Caki2 (cell line): ENCODE measurements at places on chromosomes 3 and 15. TPM values are rescaled to one million over a fixed set of nuclear protein-coding genes. Genes with fewer than 3 reads are reported as not detected.
A peak's percentile ranks its signal among the peaks of the same experiment; 100 is the strongest.

Gene CYP11A1
- total RNA-seq: not detected in 2 replicates

DNA sequence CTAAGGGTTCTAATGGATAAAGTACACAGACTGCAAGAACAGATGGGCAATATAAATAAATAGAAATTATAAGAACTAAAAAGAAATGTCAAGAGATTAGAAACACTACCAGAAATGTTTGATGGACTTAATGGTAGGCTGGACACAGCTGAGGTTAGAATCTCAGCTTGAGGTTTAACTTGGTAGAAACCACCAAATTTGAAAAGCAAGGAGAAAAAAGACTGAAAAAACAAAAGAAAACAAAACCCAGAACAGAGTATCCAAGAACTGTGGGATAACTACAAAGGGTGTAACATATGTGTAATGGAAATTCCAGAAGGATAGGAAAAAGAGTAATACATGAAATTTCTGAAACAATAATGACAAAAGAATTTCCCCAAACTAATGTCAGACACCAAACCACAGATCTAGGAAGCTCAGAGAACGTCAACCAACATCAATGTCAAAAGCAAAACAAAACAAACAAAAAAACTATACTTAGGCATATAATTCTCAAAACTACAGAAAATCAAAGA is 35.0 kb downstream of the RFX7 start:
- no peak for DNase-seq

DNA sequence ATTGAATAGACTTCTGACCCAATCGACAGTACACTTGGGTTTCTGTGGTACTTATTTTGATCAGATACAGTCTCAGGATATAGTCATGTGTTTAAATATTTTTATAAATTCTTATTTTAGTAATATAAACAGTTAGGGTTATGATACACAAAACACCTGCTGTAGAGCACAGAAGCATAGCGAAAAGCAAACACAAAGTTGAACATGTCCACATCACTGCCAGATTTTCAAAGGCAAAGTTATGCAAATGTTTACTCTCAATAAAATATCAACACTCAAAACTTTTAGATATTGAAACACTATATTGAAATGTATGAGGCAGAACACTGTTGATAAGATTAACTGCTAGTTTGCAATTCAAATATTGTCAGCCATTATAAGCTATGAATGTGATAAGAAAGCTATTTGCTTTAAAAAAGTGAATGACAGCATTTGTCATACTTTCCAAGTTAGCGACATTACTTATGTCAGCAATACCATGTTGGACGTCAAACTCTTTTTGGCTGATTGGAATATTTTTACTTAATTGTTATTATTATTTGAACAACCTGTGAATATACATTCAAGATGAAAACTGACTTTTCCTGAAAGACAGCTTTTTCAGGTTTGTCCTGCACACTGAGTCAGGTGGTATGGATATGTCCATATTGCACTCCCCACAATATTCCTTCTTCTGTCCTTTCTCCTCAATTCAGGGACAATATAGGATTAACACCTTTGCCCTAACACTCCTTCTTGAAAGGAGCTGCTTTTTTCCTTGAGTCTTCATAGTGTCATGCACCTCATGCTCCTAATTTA is 367.1 kb downstream of the EPHA3 start:
- DNase-seq: no peak

DNA sequence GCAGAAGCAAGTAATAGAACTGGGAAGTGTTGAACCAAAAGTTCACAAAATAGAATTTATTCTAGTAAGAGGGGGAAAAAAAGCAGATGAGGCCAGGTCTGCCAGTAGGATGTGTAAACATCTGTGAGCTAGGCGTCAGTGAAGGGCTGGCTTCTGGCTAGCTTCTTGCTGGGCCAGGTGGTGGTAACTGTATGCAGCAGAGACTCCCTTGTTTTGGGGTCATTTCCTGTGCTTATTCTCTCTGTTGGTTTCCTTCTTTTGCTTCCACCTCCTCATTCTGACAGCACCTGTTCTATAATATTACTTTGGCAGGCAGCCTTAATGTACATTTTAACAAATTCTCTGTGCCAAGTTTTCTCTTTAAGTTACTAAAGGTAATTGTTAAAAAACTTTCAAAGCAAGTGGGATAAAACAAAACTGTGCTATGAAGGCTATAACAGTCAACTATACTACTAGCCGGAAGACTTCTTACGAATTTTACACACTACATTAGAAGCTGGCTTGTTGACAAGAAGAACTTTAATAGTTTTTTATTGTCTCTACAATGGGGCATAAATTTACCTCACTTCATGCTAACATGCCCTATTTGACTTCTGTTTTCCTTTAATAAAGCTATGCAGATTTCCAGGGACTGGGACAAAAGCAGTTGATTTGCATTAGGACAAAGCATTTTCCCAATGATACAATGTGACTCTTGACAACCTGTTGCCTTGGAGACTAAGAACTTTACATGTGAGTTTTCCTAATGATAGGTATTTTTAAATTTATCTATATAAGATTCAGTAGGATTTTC is 318.8 kb upstream of the NAALADL2 start:
- no peak for DNase-seq

Gene ARHGEF26
- total RNA-seq: 0.32 and 0.88 TPM in 2 replicates

DNA sequence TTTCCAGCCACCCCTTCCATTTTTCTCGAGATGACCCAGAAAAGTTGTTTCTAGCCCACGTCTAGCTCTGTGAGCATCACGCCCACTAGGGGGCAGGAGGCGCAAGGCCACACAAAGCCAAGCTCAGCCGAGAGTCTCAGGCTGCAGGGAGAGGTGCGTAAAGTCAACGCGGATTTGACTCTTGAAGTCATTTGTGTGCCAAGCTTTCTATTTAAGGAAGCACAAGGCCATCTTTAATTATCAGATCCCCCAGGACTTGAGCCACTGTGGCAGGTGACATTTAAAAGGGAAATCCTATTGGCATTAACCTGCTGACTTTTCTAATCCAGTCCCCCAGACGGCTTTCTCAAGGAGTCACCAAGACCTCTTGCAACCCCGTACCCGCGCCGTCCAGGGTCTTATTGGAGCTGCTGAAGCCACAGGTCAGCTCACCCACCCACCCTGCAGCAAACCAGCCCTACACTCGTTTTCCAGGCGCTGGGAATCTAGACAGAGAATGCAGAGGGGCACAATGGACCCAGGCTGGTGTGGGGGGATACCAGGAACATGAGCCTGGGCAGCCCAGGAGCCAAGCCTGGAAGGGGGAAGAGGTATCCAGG is 62.1 kb downstream of the CAPN7 start:
- peak; percentile 63 for DNase-seq

- DNase-seq: no peak
These were observed 33.4 kb upstream of the SCAANT1 start for GRCh38 chr3:63945558-63946096.

DNA sequence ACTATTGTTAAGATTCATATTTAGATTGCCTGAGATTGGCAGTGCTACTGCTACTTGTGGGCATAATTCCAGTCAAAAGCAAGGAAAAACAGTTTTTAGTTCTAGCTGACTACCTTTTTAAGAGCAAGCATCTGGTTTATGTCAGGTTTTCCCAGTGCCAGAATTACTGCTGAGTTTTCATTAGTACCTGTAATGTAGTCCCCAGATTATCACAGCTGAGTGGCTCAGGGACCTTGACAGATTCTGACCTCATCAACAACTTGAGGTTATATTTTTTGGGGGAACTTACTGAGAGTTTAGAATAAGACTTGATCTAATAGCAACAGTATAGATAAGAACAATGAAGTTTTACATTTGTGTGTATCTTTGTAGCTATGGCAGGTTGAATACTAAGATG is 31.0 kb downstream of the NXPE3 start:
- DNase-seq: no peak

DNA sequence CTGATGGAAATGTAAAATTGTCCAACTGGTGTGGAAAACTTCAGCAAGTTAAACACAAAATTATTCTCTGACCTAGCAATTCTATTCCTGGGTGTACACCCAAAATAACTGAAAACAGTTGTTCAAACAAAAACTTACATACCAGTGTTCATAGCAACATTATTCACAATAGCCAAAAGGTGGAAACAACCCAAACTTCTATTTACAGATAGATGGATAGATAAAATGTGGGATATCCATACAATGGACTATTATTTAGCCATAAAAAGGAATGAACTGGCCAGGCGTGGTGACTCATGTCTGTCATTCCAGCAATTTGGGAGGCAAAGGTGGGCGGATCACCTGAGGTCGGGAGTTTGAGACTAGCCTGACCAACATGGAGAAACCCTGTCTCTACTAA is 6.9 kb upstream of the VWA5B2 start:
- no peak for DNase-seq

DNA sequence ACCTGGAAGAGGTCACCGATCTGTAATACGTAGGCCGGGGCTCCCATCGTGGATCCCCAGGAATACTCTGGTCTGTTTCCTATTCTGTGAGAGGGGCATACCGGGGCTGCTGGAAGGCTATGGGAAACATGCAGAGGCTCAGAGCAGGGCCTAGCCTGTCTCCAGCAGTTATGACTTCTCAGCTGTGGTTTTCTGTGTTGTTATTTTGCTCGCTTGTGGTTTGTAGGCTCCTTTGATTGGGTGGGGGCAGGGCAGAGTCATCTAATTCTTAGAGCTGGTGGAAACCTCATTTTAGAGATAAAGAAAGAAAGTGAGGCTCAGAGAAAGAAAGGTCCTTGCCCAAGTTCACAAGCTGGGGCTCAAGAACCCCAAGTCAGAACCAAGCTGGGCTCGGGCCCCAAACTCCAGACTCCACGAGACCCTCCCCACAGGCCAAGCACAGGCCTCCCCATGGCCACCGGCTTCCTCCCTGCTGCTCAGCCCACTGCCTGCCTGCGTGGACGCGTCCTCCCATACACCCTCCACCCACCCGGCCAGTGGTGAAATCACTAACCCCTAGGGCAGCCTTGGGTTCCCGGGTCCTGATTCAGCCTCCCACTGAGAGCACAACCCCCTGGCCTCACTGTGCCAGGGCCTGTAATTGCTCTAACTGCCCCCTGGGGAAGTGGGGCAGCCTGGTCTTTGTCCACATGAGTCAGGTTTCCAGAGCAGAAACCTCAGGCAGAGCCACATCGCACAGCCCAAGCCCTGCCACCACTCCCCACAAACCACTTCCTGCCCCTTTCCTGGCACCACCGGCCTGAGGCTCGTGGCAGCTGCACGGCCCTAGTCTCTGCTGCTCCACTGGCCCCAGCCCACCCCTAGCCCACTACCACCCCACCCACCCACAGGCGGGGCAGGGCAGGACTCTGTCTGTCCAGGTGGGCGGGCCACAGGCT is 270.8 kb downstream of the UACA start:
- peak; percentile 80 for DNase-seq

DNA sequence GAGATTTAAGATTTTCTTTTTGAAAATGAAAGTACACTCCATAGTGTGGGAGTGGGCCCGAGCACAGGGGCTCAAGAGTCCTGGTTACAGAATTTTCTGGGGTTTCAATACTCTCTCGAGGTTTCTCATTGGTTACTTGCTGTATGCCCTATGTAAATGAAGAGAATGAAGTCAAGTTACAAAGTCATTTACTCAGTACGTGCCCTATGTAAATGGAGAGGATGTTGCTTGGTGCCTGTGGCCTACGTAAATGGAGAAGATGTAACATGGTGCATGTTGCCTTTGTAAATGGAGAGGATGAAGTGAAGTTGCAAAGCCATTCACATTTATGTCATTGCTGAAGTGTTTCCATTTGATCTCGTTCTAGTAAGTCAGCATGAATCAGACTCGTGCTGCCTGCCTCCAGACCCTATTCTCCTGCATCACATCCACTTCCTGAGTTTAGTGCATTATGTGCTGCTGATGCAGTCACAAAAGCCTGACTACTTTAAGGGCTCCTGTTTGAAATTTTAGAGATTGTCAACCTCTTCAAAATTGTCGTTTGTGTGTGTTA is 302.0 kb downstream of the ZBBX start:
- no peak for DNase-seq

Gene A4GNT
- total RNA-seq: not detected in 2 replicates

- no peak for DNase-seq
These were observed 121.6 kb upstream of the EIF1B start for GRCh38 chr3:40187945-40188344.

- DNase-seq: no peak
These were observed 740.5 kb downstream of the EPHA3 start for GRCh38 chr3:89847955-89848354.

- DNase-seq: no peak
These were observed 478.9 kb downstream of the NLGN1 start for GRCh38 chr3:173876476-173876875.

Gene MOBP
- total RNA-seq: not detected in 2 replicates

- DNase-seq: no peak
These were observed 223.8 kb downstream of the RSRC1 start for GRCh38 chr3:158333736-158334135.

Gene BAHD1
- total RNA-seq: 4.6 and 5.0 TPM in 2 replicates

- DNase-seq: no peak
These were observed 14.8 kb upstream of the P2RY14 start for GRCh38 chr3:151293127-151293526.

DNA sequence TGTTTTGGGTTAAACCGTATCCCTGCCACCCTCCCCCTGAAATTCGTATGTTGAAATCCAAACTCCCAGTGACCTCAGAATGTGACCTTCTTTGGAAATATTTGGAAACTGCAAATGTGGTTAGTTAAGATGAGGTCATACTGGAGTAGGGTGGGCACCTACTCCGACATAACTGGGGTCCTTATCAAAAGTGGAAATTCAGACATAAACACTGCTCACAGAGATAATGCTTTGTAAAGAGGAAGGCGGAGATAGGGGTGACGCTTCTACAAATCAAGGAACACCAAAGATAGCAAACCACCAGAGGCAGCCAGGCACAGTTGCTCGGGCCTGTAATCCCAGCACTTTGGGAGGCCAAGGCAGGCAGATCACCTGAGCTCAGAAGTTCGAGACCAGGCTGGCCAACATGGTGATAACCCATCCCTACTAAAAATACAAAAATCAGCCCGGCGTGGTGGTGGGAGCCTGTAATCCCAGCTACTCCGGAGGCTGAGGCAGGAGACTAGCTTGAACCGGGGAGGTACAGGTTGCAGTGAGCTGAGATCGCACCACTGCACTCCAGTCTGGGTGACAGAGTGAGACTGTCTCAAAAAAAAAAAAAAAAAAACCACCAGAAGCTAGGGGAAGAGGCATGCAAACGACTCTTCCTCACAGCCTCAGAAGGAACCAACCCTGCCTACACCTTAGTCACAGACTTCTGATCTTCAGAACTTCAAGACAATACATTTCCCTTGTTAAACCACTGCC is 51.1 kb upstream of the CHD2 start:
- DNase-seq: no peak

Gene RLBP1
- not detected in 2 replicates for total RNA-seq

Gene DYNLT2B
- 5.6 and 28.4 TPM in 2 replicates for total RNA-seq

DNA sequence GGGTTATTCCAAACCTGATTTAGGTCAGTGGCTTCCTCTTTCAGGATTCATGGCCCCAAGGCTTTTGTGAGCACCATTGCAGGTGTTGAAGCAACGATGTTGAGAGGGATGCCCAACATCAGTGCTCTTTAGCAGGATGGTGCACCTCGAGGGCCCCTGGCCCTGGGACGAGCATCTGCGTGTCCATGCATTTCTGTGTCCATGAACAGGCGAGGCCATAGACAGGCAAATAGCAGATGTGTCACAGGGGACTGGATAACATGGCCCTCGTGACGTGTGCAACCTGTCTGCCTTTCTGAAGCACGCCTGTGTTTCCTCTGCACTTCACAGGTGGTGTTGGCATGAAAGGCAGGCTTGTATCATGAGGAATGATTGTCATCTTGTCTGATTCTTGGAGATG is 132.3 kb downstream of the SNRPN start:
- no peak for DNase-seq

- DNase-seq: peak; percentile 85
These were observed 94.4 kb downstream of the SLCO3A1 start for GRCh38 chr15:91947683-91948608.

Gene NSMCE3
- 9.4 and 9.8 TPM in 2 replicates for total RNA-seq

Gene NR1D2
- 3.7 and 9.3 TPM in 2 replicates for total RNA-seq

- DNase-seq: no peak
These were observed 67.7 kb upstream of the OSTN start for GRCh38 chr3:191131305-191131704.

Gene TTLL13
- 0.07 and 4.3 TPM in 2 replicates for total RNA-seq

Gene SERP1
- total RNA-seq: 161 and 222 TPM in 2 replicates
